ENCODE measurements at places on chromosomes 6 and 20.
A peak's percentile ranks its signal among the peaks of the same experiment; 100 is the strongest.

DNA sequence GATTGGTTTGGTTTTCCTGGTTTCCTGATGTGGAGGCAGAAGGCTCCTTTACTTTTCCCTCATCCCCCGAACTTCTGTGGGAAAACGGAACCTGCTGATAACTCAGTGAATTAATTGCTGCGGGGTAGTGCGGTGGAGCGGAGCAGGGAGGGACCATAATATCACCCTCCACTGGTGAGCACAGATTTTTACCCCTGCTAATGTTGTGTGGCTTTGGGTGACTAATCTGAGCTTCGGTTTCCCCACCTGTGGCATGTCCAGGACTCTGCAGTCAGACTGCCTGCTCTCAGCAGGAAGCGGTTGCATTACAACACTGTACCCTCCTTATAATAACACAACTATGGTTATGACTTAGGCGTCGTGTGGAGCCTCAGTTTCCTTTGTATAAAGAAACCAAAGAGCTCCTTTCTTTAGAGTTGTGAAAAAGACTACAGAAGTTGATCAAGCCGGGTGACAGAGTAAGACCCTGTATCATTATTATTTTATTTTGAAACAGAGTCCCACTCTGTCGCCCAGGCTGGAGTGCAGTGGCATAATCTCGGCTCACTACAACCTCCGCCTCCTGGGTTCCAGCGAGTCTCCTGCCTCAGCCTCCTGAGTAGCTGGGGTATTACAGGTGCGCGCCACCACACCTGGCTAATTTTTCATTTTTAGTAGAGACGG lies 2.2 kb upstream of the ID1 start:
- peak; percentile 92 for DNase-seq

GRCh38 chr6:159590835-159591234 lies 102.2 kb downstream of the SOD2 start:
- DNase-seq: no peak

DNA sequence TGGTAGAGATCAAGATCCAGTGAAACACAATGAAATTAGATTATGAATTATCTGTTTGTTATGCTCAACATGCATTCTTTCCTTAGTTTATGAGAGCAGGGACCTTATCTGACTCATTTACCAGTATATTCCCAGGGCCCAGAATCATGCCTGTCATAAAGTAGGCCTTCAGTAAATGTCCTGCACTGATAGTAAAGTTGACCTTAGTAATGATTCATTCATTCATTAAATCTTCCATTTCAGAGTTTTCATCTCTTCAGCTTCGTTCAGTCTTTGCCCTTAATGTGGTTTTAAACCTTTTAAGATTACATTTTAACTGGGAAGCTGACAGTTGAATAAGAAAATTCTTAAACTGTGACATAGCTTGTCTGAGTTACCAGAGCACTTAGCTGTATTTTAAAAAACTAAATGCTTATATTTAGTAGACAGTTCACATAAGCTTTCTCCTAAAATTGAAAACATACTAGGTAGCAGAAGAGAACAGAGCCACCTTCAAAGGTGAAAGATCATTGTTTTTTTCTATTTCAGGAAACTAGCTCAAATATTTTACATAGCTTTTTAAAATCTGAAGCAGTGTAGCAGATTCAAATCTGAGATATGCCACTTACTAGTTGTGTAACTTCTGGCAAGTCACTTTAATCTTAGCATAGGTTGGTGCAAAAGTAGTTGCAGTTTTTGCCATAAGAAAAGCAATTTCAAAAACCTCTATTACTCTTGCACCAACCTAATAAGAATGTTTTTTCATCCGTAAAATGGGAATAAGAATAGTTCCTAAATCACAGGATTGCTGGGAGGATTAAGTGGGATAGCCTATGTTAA lies 41.4 kb downstream of the MCM8 start:
- no peak for DNase-seq

DNA sequence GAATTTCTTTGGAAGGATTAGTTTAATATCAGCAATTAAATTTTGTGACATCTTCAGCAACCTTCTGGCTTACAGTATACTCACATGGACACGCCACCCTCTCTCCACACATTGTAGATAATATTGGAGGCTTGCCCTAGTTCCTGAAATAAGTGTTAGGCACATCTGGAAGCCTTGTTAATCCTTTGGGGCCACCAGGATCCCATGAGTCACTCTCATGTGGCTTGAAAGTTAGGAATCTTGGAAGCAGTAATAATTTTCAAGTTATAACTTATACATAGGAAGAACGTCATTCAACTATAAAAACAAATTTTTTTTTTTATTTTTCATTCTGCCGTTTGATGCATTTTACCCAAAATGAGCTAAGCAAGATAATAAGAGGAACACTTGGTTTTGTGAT lies 20.5 kb downstream of the LAMA4 start:
- DNase-seq: no peak

GRCh38 chr6:112575309-112575834 lies 228.2 kb downstream of the RFPL4B start:
- no peak for DNase-seq

- DNase-seq: no peak
Observed at GRCh38 chr6:35960187-35960586, 39.3 kb upstream of the SRPK1 start.

DNA sequence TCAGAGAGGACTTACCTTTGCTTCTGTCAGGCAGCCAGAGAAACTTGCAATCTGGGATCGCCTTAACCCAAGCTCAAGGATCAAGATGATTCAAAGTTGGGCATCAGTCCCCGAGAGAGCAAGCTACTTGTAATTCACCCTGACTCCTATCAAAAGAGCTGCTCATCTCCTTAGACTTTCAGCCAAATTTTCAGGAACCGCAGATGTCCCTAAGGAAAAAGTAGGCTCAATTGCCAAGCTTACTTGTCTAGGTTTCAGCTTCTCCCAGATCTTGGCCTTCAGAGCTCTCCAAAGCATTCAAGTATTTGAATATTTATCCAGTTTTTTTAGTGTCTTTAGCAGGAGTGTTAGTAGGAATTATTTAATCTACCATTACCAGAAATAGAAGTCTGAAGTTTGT lies 434.1 kb upstream of the MMS22L start:
- no peak for DNase-seq

- DNase-seq: no peak
Observed at GRCh38 chr6:15025446-15025845, 220.4 kb upstream of the JARID2 start.

DNA sequence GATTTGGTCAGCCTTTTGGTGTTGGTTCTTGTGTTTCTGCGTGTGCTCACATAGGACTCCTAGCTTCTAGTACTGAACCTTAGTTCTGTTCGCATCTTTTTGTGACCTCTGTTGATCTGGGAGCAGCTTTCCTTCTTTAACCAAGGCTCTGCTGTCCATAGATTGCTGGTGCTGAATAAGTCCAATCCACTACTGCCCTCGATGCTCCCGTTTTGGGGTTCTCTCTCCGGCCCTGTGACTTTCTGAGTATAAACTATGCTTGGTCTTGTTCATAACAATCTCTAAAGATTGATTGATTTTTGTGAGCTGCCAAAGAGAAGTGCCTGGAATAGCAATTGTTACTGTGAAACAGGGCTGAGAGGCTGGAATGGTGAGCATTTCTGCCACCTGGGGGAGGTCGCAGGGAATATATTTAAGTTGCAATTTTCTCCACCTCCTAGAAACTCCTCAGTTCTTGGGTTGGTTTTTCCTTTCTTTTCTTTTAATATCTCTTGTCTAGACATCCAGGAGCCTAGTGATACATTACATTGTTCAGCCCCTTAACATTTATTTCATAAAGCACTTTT lies 422.9 kb upstream of the CHD6 start:
- no peak for DNase-seq

DNA sequence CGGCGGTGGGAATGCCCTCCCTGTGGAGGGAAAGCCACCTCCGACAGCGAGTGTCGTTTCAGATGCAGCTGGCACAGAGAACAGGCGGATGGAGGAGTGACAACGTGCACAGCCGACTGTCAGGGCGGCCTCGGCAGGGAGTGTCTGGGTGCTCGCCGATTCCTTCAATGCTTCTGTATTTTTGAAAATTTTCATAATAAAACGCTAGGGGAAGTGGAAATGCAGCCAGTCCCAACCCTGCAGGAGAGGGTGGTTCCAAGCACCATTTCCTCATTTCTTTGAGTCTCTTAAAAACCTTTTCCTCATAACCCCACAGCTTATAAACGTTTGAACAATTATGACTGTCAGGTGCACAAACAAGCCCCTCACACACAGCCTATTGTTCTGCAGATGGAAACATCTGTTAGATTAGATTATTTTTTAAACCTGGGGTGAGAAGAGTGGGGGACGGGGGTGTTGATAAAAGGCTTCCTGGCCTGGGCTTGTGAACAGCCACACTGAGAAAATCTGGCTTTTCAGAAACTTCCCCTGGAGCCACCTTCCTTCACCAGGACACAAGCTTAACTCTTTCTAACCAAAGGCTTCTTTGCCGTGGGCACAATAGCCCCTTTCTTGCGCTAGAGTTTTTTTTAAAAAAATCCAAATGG lies 228.9 kb downstream of the ANKRD60 start:
- no peak for DNase-seq

DNA sequence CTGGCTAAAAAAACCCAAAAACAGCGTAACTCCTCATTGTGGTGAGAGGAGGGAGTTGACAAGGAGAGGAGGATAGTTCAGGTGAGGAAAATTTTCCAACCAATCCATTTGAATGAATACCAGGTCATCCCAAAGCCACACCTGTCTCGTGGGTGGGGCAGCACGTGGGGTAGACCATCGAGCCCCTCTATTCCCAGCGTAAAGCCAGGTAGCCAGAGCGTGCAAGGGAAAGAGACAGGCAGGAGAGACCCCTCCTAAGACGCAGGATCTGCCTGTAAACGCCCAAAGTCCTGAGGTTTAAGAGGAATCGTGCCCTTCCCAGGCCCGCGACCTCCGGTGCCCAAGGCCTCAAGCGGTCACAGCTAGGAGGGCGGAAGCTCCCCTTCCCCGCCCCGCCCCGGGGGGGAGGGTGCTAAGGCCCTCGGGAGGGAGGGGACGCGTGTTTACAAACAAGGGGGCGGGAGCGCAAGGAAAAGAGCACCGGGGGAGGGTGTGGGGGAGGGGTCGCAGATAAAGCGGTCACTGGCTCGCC lies 712 bp downstream of the RXRB start:
- DNase-seq: peak; percentile 89
